ENCODE measurements at places on chromosomes 16 and 17.

GRCh38 chr16:57616241-57616640, 12.2 kb upstream of the ADGRG1 start:
- no peak for DNase-seq

- peak; percentile 59 for DNase-seq
These were observed 470 bp downstream of the MLYCD start for GRCh38 chr16:83899272-83899897.

DNA sequence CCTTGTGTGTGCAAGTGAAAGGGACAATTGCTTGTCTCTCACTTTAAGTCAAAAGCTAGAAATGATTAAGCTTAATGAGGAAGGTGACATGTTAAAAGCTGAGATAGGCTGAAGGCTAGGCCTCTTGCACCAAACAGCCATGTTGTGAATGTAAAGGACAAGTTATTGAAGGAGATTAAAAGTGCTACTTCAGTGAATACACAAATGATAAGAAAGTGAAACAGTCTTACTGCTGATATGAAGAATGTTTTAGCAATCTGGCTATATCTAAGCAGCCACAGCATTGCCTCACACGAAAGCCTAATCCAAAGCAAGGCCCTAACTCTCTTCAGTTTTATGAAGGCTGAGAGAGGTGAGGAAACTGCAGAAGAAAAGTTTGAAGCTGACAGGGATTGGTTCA, 71.0 kb downstream of the CDRT15 start:
- DNase-seq, result no peak

DNA sequence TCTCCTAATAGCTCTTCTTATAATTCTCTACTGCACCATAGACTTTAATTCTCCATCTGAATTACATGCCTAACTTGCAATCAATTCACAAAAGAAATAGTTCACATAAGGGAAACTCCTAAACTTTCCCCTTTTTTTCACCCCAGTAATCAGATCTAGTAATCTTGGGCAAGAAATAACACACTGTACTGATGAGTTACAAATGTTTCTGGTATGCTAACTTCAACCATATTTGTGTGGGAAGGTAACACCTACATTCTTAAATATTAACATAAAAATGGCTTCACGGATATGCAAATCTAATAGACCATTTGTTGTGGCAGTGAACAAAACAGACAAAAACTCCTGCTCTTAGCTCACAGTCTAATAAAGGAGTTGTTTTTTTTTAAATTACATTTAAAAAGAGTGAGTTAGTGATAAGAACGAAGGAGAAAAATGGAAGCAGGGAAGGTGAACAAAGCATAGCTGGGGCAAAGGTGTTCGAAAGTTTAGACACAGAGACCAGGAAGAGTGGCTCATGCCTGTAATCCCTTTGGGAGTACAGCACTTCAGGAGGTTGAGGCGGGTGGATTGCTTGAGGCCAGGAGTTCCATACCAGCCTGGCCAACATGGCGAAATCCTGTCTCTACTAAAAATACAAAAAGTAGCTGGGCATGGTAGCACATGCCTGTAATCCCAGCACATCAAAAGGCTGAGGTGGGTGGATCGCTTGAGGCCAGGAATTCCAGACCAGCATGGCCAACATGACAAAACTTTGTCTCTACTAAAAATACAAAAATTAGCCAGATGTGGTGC, 34.8 kb downstream of the CMTM3 start:
- DNase-seq, result no peak

DNA sequence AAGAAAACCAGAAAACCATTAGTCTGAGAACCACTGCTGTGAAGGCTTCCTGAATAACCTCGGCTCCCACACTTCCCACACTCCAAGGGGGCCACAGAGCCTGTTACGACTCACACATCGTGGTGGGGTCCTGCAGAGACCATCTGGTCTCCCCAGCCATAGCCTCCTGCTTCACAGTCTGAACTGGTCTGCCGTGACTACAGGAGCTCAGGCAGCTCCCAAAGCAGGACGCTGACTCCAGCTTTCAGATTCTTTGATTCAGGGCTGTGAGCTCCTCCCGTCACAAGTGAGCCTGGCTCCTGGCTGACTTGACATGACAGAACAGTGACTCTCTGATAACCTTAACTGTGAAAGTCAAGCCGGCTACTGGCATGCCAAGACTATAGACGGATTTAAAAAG, 37.8 kb downstream of the CYB5D2 start:
- DNase-seq, result no peak
